Colonic mucosa (tissue), 4 donors: ENCODE measurements at places on chromosomes 11 and 22. TPM values are rescaled to one million over a fixed set of nuclear protein-coding genes. Genes with fewer than 3 reads are reported as not detected.

DNA sequence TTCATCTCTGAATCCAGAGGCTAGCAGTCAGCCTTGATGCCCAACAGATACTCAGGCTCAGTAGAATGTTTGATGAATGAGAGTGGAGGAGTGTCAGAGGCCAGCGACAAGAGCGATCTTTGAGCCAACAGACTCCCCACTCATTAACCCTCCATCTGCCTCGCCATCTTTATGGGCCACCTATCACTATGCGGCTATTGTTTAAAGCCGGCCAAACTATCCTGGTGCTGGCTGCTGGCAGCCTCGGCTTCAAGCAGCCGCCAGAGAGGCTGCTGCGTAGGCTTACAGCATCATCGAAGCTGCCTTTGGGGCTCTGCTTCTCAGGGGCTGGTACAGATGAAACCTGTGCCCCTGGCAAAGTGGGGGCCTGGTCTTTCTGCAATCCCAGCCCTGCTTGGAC lies 525.6 kb downstream of the INSC start:
- DNase-seq: no peak

DNA sequence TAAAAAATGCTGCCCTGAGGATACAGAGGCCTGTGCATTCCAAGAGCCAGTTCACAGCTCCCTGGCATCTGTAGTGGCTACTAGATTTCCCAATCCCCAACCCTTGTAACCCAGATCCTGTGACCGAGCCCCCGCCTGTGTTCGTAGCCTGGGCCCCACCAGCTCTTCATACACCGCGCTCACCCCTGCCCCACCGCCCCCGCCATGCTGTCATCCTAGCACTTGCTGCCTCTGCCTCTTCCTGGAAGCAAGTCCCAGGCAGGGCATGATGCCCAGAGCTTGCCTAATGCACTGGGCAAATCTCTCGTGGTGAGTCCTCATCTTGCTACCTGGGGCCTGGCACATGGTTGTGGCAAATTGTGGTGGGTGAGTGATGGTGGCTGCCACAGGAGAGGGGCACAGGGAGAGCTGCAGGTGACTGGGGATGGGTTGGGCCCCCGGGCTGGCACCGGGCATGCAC lies 7.1 kb downstream of the MGAT3 start:
- DNase-seq: no peak

BTBD18 gene
- not detected for total RNA-seq

XPNPEP3 gene
- total RNA-seq: 12.8 TPM

- no peak for DNase-seq
Measured at GRCh38 chr22:37708580-37709444, 12.0 kb downstream of the TRIOBP start.

DNA sequence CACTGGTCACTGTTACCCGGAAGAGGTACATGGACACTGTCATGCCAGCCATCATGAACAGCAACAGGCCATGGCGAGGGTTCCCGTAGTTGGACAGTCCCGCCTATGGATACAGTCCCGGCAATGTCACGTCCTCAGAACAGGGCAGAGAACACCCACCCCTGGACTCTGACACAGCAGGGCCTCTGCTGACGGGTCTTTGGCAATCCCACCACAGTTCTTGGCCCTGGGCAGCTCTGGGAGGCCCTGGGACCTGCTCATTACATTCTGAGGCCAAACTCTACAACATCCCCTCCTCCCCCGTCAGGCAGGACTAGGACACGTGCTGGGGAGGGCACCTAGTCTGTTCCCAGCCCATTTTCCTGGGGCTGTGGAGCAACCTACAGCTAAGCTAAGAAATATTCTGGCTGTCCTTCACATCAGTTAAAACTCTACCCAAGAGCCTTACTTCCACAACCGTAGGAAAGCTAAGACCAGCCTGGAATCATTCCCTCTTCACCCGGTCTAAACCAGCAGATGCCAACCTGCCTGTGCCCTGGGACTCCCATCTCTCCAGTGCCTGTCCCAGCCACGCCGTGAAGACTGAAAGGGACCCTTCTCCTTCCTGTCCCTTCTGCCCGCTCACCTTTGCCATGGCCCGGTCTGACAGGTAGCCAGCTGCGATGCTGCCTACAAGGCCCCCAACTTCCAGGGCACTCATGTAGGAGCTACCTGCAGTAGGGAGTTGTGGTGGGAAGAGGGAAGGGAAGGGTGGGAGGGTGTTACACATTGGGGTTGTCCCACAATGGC lies 4.5 kb downstream of the SLC37A4 start:
- no peak for DNase-seq

- DNase-seq: no peak
Measured at GRCh38 chr22:16989915-16990314, 18.1 kb downstream of the GAB4 start.

DEPDC7 gene
- total RNA-seq: 6.1 TPM

DNA sequence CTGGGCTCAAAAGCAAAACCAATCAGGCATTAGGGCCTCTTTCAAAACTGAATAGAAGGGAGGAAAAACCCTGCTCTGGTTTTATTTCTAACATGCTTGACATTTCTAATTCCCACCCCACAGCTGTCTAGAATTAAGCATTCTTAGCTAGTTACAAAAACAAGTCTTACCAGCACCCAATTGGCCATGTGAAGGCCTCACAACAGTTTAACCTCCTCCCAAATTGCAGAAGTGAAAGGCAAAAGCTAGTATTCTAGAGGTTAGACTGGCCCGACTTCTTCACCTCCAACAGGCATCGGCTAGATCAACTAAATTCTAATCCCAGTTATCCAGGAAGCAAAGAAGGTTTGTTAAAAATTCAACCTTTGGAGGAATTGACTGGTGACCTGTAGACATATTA lies 6.5 kb downstream of the SF1 start:
- DNase-seq: no peak

KRTAP5-2 gene
- not detected for total RNA-seq

PIK3IP1 gene
- total RNA-seq: 8.4 TPM

DNA sequence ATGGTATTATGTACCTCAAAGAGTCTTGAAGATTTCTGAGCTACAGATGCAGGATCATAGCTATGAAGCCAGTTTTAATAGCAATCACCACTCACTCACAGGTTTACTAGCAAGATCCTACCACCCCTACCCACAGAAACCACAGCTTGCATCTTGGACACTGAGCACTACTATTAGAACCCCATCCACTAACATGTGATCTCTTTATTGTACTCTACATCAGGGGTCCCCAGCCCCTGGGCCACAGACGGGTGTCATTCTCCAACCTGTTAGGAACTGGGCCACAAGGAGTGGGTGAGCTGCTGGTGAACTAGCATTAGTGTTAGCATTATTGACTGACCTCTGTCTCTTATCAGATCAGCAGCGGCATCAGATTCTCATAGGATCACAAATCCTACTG lies 844.8 kb upstream of the CHORDC1 start:
- DNase-seq: no peak

FGF3 gene
- total RNA-seq: not detected

CWC15 gene
- total RNA-seq: 40.4 TPM

- DNase-seq: peak; percentile 37
Measured at GRCh38 chr11:59754494-59754858, 700 bp upstream of the STX3 start.

GRCh38 chr22:44577391-44578109 lies 79.5 kb upstream of the RTL6 start:
- no peak for DNase-seq

DNA sequence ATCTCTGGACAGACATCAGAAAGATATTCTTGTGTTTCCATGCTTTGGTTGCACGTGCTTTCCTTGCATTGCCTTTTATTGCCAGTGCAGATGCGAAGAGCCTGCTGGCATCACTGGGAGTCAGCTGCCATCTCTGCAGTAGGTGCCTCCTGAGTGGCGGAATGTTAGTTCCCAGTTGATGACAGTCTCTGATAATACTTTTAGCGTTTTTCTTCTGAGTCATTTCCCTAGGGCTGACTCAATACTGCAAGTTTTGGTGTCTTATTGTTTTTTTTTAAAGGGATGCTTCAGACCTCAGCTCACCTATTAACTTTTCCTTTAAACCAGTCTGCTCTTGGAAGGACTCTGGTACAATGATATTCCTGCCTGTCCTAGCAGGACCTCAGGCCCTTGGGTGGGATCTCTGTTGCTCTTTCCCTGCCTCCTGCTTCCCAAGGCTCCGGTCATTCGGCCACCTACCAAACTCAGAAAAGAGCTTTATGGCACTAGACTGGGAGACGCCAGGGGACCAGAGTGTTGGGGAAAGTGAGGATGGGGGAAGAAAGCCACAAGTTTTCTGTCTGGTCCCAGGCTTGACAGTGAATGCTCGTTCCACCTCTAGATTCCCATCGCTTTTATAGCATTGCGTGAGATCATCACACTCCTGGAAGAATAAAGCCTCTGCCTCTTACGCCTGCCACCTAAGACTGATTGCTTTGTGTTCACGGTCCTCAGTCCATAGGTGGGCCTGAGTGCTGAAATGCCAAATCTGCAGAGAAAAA lies 308.7 kb downstream of the DDX10 start:
- DNase-seq: no peak

CCDC15 gene
- 1.2 TPM for total RNA-seq

- no peak for DNase-seq
Measured at GRCh38 chr11:35215945-35216344, 77.0 kb downstream of the CD44 start.

DNA sequence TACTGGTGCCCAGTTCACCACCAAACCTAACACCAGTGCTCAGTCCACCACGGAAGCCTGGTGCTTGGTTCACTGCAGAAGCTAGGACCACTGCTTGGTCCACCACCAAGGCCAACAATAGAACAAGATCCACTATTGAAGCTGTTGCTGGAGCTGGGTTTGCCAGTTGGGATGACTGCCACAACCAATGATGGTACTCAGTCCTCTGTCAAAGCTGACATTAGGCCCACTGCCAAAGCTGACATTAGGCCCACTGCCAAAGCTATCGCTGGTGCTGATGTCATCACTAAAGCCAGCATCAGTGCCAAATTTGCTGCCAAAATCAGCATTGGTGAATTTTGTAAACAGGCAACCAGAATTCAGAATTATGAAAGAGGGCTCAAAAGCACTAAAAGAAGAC lies 1850.2 kb upstream of the RAG2 start:
- DNase-seq: no peak

DNA sequence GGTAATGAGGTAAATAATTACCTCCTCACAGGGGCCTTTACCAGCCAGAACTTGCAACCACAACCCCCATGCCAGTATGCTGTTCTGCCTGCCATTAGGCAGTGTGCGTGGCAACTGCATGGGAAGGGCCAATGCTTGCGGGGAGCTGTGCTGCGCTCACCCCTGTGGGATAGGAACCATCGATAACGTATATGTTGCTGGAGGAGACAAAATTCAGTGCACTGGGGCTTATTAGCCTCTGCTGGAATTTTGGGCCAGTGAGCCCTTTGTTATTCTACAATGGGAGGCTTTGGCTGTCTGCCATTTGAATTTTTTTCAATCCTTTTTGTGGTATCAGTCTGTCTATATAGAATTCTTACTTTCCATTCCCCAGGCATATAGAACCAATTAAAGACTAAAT lies 47.3 kb downstream of the PPP2R1B start:
- no peak for DNase-seq

DNA sequence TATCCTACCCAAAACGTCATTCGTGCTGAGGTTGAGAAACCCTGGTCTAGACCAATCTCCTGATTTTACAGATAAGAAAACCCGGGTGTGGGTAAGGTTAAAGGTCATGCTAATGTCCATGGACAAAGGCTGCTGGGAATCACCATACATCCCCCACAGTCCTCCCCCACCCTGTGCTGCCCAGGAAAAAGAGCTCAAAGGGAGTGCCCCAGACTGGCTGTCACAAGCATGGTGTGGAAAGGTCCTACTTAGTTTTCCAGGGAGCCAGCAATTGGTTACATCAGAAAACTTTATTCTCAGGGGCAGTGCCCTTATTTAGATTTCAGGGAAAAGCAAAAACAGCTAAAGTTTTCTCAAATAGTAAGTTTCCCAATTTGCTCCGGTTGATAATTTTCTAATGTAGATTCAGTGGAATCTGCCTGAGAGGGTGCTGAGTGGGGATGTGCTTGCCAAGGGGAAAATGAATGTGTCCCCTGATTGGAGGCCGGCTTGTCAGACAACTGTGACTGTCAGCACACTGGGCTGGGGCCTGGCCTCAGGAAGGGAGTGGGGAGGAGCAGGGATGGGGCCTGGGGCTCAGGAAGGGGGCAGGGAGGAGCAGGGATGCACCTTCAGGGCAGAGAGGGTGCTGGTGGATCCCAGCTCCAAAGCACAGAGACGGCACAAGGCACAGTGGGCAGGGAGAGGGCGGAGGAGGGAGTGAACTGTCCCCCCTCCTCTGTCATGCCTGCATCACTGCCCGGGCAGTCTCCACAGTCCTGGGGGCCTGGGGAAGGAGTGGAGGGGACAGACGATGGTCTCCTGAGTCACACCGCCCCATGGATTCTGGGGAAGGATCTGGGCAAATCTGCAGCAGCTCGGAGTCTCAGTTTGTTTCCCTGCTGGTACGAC lies 263.6 kb downstream of the KIRREL3 start:
- no peak for DNase-seq

IL18 gene
- total RNA-seq: 63.4 TPM

DNA sequence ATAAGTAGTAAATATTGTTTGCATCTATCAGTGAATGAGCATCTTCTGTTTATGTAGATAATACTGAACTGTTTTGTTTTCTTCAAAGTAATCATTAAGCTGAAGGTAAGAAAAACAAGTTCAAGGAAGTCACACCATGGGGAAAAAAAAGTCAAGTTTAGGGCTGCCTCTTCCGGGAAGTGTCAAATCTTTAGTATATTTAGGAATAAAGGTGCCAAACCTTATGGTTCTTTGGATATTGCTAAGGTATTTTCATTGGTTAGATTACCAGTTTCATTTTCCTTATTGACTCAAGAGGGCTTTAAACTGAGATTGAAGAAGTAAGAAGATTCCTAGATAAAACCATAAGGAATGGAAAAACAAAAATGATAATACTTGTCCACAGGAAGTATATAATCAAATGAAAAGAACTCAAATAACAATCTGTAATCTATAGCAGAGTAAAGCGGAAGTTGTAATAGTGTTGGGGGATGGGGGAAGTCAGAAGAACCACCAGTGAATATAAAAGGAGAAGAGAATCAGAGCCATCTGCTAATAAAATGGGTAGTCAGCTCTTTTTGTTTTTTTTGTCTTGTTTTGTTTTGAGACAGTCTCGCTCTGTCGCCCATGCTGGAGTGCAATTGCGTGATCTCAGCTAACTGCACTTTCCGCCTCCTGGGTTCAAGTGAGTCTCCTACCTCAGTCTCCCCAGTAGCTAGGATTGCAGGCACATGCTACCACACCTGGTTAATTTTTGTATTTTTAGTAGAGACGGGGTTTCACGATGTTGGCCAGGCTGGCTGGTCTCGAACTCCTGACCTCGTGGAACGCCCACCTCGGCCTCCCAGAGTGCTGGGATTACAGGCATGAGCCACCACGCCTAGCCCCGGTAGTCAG lies 2.3 kb downstream of the ATM start:
- no peak for DNase-seq
